Astrocyte of the cerebellum (primary cell): ENCODE measurements at places on chromosomes 4 and X.

DNA sequence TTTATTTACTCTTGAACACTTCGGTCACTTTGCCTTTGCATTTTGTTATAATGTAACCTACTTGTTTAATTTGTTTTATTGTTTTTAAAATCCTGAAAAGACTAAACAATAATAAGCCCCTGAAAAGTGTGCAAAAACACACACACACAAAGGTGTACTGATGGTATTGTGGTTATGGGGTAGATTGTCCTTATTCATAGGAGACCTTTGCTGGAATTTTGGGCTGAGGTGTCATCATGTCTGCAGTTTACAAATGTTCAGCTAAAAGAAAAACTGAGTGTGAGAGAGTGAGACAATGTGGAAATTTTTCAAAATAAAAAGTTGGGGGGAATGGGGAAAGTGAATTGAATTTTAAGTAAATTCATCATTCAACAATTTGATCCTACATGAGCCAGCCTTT, 174.9 kb downstream of the QDPR start:
- DNase-seq: no peak

DNA sequence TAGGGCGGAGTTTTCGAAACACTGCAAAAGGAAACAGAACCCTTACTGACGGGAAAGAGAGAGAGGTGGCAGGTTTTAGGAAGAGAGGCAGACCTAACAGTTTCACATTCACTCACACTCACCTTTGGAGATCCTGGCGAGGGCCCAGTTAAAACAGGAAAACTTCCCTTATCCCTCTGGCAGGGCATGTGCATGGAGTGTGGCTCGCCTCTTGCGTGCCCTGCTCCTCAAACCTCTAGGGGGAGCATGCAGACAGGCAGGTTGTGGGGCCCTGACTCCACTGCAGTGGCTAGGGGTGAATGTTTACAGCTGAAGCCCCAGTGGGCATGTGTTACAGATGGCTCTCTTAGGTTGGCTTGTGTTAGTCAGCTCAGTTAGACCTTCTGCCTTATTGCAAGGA, 451.5 kb downstream of the UBE2NL start:
- no peak for DNase-seq

- DNase-seq: peak; percentile 58
Observed at GRCh38 chr4:64781737-64782326, 372.6 kb upstream of the TECRL start.

- no peak for DNase-seq
Observed at GRCh38 chr4:149735796-149736195, 79.8 kb downstream of the IQCM start.

- DNase-seq: no peak
Observed at GRCh38 chrX:2689773-2690666, 1.1 kb upstream of the CD99 start.
